Prostate gland (tissue), 2 donors: ENCODE measurements at places on chromosomes 11 and 22. TPM values are rescaled to one million over a fixed set of nuclear protein-coding genes. Genes with fewer than 3 reads are reported as not detected.

Gene PHF21B
- total RNA-seq: 27.3 TPM

DNA sequence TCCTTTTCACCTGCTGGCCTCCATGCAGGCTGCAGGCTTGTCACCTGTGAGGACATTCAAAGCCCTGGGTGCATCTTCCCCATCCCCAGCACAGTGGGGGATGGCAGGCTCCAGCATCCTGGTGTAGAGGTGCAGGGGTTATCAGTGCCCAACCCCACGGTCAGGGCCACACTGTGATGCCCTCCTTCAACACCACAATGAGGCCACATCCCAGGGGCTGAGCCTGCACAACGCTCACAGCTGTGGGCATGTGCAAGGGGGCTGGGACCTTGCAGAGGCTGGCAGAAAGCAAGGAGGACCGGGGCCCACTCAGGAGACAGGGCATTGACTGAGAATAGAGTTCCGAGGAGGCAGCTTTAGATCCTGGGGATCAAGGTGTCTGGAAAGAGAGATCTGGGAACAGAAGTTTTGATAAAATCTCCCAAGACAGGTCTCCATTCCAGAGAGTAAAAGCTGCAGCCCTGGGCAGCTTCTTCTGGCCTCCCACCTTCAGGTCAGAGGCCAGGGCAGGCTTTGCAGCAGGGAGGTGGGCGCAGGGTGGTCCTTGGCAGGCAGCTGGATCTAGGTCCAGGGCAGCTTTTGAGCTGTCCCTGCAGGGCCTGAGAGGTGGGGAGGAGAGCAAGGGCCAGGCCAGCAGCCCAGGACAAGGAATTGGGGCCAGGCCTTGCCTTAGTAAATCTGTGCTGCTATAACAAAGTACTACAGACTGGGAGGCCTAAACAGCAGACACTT, 250.8 kb upstream of the B3GAT1 start:
- DNase-seq: no peak
- H3K27me3 ChIP-seq: no peaks in the 10 kb centered on the region
- H3K36me3 ChIP-seq: no peaks in the 10 kb centered on the region
- H3K4me1 ChIP-seq: no peaks in the 10 kb centered on the region
- no peak overlapping the region for H3K4me3 ChIP-seq

Gene TAGLN
- total RNA-seq: 2,153 TPM

DNA sequence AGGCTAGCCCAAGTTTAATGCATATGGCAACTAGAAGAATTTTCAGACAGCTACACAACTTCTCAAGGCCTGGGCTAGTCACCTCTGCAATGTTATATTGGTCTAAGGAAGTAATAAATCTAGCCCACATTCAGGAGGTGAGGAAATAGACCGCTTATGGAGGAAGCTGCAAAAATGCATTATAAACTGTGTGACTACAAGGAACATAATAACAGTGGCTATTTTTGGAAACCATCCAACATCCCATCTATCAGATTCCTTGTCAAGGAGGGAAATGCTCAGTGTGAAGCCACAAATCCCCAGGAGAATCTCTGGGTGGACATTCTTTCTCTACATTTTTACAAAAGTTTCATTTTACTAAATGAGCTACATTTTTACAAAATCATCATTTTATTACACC, 76.1 kb downstream of the BBOX1 start:
- H3K36me3 ChIP-seq: no peaks in the 10 kb centered on the region
- H3K4me3 ChIP-seq: no peak overlapping the region
- no peak overlapping the region for H3K27ac ChIP-seq
- DNase-seq: no peak
- no peaks in the 10 kb centered on the region for H3K4me1 ChIP-seq
- no peaks in the 10 kb centered on the region for H3K27me3 ChIP-seq

Gene SCGB1C1
- total RNA-seq: not detected

Gene ANKRD42
- 24.5 TPM for total RNA-seq

Gene AGBL2
- 4.4 TPM for total RNA-seq

GRCh38 chr11:47616726-47617416, 22.7 kb upstream of the C1QTNF4 start:
- H3K27ac ChIP-seq: no peak overlapping the region
- no peak for DNase-seq
- H3K27me3 ChIP-seq: no peaks in the 10 kb centered on the region

GRCh38 chr22:23098230-23098705, 27.9 kb downstream of the GNAZ start:
- H3K4me3 ChIP-seq: no peak overlapping the region
- peak overlapping the region; percentile 74 for H3K27ac ChIP-seq
- no peak for DNase-seq
- peaks cover 14% of the 10 kb centered on the region for H3K4me1 ChIP-seq

GRCh38 chr11:9951807-9952206, 287.9 kb downstream of the SWAP70 start:
- H3K36me3 ChIP-seq: no peaks in the 10 kb centered on the region
- DNase-seq: no peak
- no peaks in the 10 kb centered on the region for H3K27me3 ChIP-seq
- H3K27ac ChIP-seq: no peak overlapping the region
- no peak overlapping the region for H3K4me3 ChIP-seq

Gene F2
- total RNA-seq: not detected

- H3K4me3 ChIP-seq: no peak overlapping the region
- no peak for DNase-seq
- H3K4me1 ChIP-seq: peaks cover 9% of the 10 kb centered on the region
- no peaks in the 10 kb centered on the region for H3K27me3 ChIP-seq
These were observed 17.5 kb upstream of the RASL10A start for GRCh38 chr22:29332886-29333496.

GRCh38 chr11:94790661-94791180, 22.6 kb downstream of the AMOTL1 start:
- no peaks in the 10 kb centered on the region for H3K27me3 ChIP-seq
- no peak for DNase-seq
- H3K36me3 ChIP-seq: no peaks in the 10 kb centered on the region
- H3K4me1 ChIP-seq: peaks cover 7% of the 10 kb centered on the region
- H3K4me3 ChIP-seq: no peak overlapping the region

DNA sequence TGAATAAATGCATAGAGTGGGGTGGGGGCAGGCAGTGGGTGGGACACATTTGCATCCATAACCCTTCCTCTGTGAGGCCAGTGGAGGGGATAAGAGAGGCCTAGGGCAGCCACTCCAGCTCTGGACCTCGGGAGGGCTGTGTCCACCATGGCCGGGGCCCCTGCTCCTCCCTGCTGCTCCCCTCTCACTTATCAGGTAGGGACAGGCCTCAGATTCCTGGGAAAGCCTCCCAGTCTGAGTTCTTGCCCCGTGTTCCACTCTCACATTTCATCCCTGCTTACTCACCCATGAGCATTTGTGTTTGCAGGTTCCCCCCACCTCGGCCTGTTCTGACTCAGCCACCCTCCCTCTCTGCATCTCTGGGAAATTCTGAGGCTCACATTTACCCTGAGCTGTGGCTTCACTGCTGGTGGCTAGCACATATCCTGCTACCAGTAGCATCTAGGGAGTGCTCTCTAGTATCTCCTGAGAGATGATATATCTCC, 128.7 kb upstream of the TOP3B start:
- no peak overlapping the region for H3K27ac ChIP-seq
- no peaks in the 10 kb centered on the region for H3K4me1 ChIP-seq

DNA sequence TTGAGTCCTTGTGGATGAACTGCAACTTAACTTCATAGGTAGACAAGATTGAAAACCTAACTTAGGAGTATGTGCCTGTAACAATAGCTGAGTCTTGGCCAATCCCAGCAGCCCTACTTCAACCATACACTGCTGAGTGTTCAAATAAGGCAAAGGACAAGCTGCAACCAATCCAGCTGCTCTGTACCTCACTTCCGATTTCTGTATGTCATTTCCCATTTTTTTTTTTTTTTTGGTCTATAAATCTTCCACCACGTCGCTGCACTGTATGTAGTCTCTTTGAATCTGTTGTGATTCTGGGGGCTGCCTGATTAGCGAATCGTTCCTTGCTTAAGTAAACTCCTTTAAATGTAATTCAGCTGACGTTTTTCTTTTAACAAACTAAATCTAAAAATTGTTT, 35.4 kb upstream of the FLI1 start:
- H3K27me3 ChIP-seq: no peaks in the 10 kb centered on the region
- no peak overlapping the region for H3K27ac ChIP-seq
- DNase-seq: no peak
- H3K4me1 ChIP-seq: no peaks in the 10 kb centered on the region

GRCh38 chr11:56625946-56626345, 11.3 kb upstream of the OR5M1 start:
- no peak for DNase-seq
- H3K27ac ChIP-seq: no peak overlapping the region
- H3K36me3 ChIP-seq: no peaks in the 10 kb centered on the region
- no peaks in the 10 kb centered on the region for H3K27me3 ChIP-seq
- H3K4me3 ChIP-seq: no peak overlapping the region

Gene YPEL4
- 3.6 TPM for total RNA-seq

Gene CYP2D6
- 5.2 TPM for total RNA-seq

Gene XKR3
- 0.74 TPM for total RNA-seq

Gene HBB
- 15.7 TPM for total RNA-seq

Gene UBQLN3
- 13.5 TPM for total RNA-seq

Gene DEPDC7
- total RNA-seq: 2.6 TPM

Gene KMT2A
- total RNA-seq: 82.6 TPM

- H3K36me3 ChIP-seq: no peaks in the 10 kb centered on the region
- H3K27ac ChIP-seq: no peak overlapping the region
- H3K27me3 ChIP-seq: no peaks in the 10 kb centered on the region
- H3K4me1 ChIP-seq: no peaks in the 10 kb centered on the region
- DNase-seq: no peak
- H3K4me3 ChIP-seq: no peak overlapping the region
These were observed 323.3 kb upstream of the PDGFD start for GRCh38 chr11:104487046-104487806.

Gene PRR14L
- 17.7 TPM for total RNA-seq
